Fibroblast of skin of right quadriceps (primary cell): ENCODE measurements at places on chromosomes 2 and 18.

- no peak for DNase-seq
Measured at GRCh38 chr18:58287353-58288274, 243.6 kb downstream of the NEDD4L start.

GRCh38 chr18:61352611-61353010 lies 19.4 kb downstream of the CDH20 start:
- no peak for DNase-seq

DNA sequence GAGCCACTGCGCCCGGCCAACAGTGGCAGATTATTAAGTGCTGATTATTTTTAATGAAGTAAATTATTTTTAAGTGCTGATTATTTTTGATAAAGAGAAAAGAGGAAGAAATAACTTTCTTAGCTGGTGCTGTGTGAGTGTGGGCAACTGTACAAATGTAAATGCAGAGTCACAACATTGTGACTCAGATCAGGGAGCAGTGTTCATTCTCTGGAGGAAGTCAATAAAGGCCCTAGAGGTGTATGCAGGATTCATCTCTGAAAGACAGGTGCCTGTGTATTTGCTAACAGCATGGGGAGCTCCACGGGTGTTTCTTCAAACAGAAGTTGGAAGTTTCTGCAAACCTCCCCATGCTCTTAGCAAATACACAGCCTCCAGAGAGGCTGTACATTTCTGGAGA lies 6.2 kb downstream of the KRTCAP3 start:
- DNase-seq = no peak

DNA sequence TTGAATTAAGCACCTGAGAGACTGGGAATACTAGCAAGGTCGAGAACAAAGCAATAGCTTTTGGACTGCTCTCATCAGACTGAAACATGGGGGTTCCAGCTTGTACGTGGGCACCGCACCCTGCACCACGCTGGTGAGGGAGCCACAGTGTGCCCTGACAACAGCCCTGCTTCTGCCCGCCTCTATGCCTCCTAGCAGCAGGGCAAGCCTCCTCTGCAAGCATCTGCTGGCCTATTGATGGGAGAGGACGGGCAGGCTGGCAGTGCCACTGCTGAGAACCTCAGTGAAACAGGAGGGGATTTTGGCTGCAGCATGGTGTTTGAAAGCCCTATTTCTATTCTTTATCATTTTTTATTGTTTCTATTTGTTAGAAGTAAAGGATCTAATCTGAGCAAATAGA lies 146.1 kb upstream of the OTOS start:
- DNase-seq = no peak

DNA sequence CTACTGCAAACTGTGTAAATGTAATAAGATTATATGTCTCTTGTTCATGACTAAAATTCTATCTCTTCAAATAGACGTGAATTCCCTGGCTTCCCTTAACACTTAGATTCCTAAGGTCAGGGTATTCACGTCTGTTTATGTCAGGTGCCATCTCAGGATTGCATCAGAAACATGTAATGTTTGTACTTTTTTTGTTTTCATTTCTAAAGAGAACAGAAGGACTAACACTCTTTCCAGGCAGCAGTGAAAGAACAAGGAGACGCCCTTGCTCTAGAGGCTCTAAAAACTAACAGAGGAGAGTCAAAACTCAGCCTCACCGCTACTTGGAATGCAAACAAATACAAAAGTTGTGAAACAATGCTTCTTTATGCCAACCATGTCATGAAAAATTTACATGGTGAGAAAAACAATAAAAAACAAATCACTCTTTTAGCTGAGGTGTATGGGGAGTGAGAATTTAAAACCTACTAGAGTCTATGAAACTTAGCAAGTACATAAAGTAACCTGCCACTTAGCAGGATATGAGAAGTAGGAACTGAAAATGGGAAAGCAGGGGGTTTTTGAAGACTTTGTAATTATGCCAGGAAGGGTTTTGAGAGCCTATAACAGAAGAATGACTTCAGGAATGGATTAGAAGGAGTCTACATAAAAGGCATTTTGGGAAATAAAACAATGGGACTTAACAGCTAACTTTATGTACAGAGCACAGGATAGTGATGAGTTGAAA lies 522.7 kb downstream of the THSD7B start:
- DNase-seq = no peak

- no peak for DNase-seq
Measured at GRCh38 chr18:33421225-33421624, 19.3 kb downstream of the CCDC178 start.

GRCh38 chr2:50385349-50385748 lies 646.6 kb downstream of the NRXN1 start:
- DNase-seq = no peak

- DNase-seq = peak; percentile 59
Measured at GRCh38 chr2:9178904-9179571, 27.6 kb upstream of the ASAP2 start.

- no peak for DNase-seq
Measured at GRCh38 chr18:69999656-70000055, 52.0 kb upstream of the CD226 start.

DNA sequence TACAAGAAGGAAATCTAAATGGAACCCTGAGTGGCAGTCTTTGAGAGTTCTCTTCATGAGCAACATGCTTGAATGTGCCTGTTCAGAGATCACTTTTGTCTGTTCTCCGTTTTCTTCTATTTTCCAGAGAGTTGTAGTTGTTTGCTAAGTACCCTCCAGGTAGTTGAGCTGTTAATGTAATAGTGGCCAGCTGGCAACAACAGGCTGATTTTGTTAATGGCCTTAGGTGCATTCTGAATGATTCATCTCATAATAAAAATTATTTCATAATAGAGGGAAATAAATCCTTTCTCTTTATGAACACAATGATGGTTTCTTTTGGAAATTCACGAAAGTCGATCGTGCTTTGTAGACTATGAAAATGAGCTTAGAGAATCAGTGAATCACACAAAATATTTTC lies 136.8 kb downstream of the LRP1B start:
- no peak for DNase-seq

- peak; percentile 28 for DNase-seq
Measured at GRCh38 chr2:23283653-23284052, 101.3 kb upstream of the KLHL29 start.

DNA sequence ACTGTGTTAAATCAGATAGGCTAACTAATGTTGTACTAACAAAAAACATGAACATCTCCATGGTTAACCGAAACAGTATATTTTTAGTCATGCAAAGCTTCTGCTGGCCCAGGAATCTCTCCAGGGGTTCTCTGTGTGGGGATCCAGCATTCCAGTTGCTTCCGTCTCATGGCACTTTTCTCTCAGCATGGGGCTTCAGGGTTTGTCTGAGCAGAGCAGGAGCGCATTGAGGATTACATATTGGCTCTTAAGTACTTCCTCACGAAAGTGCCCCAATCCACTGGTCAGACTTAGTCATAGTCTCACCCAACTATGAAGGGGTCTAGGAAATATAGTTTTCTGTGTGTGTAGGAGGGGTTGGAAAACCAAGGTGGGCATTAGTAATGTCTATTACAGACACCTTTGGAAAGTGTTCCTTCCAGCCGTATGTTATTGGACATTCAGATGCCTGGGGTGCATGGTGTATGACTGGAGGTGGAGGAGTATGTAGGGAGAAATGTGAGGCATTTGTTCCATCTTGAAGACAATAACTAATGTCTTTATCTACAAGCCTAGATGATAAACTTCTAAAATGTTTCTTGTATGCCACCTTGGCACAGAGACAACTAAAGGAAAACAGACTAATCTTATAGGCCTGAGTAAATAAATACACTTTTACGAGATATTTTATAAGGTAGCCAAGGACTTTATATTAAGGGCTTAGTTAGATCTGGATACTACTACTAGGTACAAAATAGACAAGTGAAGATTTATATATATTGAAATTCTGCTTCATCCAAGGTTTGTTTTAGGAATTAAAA lies 123.8 kb upstream of the ZEB2 start:
- peak; percentile 18 for DNase-seq

- DNase-seq = peak; percentile 21
Measured at GRCh38 chr18:76457475-76457874, 37.6 kb downstream of the ZNF516 start.

DNA sequence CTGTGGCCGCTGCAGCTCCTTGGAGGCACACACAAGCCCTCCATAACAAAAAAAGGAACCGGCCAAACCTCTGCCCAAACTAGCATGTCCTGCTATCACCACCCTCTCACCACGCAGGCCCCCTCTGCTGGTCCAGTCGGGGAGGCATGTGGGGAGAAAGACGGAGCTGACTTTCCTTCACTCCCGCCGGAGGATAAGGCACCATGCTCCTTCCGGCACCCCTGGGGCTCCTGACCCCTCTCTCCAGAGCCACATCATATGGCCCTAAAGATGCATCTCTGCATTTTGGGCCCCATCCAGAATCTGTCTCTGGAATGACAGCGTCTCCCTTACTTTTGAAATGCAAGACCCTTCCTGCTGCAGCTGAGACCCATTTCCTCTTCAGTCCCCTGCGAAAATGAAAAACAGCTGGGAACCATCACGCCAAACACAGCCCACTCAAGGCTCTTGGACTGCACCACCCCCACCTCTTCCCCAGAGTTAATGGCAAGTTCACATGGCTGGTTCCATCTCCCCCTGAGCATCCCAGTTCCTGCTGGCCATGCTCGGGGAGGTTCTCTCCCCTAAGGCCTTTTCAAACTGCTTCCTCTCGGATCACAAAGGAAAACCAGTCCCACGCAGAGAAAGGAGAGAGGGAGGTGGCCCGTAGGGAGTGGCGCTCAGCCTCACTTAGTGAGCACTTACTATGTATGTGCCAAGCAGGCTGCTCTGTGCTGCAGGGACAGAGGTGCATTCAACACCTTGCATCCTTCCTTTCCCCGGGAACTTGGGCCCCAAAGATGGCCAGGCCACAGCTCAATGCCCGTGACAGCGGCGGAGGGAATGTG lies 35.2 kb upstream of the MLPH start:
- DNase-seq = peak; percentile 76

GRCh38 chr18:24802456-24802855 lies 342.0 kb downstream of the HRH4 start:
- no peak for DNase-seq
